Posterior cingulate gyrus (tissue), 11 donors: ENCODE measurements at places on chromosomes 7 and 10.

DNA sequence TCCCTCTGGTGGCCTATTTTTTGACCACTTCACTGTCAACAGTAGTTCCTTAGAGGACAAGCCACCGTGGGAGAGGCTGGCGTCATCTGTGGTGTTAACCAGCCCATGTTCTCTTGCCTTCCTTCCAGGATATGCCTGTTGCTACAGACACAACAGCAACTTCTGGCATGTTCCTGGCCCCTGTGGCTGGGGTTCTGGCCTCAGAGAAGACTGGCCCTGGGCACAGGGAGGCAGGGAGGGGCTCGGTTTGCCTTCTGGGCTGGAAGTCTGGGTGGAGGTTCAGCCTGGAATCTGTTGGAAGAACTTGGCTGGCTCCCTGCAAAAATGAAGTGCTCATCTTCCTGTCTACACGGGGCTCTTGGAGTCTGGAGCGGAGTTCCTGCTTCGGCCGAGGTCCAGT lies 25.7 kb downstream of the GOLGA7B start:
- no peak for DNase-seq

GRCh38 chr10:128018236-128018635 lies 108.0 kb downstream of the MKI67 start:
- DNase-seq: no peak

DNA sequence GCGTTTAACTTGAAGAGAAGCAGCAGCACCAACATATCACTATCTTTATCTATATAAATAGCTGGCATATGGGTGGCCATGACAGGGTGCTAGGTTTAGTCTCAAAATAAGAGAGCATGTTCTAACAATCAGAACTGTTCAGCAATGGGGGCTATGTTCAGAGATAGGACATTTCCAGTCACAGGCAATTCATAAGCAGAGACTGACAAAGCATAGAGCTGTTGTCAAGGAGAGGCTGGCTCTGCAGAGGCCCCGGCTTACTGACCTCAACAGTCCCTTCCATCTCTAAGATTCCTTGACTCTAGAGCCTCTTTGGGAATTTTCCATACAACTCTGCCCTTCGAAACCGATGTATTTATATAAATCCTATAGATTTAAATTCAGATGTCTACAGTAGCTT lies 17.2 kb downstream of the ANK3 start:
- no peak for DNase-seq

- DNase-seq: no peak
Measured at GRCh38 chr10:52136921-52137320, 177.2 kb upstream of the DKK1 start.

DNA sequence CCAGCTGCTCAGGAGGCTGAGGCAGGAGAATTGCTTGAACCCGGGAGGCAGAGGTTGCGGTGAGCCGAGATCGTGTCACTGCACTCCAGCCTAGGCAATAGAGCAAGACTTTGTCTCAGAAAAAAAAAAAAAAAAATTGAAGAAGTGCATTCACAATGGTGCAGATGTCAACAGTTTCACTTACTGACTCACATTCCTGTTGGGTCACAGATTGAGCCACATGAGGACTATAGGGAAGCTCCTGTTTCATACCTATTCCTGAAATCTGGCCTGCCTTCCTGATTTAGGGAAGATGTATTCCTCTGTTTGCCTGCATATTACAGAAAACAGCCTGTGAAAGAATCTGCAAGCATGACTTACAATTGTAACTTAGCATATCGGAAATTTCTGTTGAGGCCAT lies 78.2 kb downstream of the AKR1C4 start:
- no peak for DNase-seq

GRCh38 chr10:105963334-105963884 lies 1201.1 kb downstream of the SORCS1 start:
- no peak for DNase-seq

- no peak for DNase-seq
Measured at GRCh38 chr7:81549484-81550016, 220.3 kb downstream of the HGF start.

DNA sequence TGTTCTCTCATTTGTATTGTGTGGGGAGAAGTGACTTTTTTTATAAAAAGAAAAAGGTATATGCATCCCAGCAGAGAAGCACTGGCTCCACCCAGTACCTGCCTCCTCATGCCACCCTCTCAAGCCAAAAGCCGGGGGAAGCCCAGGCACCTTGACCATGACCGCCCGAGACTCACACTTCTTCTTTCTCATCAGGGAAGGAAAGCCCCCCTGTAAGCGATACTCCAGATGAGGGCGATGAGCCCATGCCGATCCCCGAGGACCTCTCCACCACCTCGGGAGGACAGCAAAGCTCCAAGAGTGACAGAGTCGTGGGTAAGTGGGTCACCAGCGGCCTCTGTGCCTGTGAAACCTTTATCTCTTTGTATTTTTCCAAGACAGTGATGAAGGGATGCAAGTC lies 22.9 kb downstream of the IKZF1 start:
- no peak for DNase-seq

- no peak for DNase-seq
Measured at GRCh38 chr10:89183571-89183970, 23.5 kb downstream of the CH25H start.

DNA sequence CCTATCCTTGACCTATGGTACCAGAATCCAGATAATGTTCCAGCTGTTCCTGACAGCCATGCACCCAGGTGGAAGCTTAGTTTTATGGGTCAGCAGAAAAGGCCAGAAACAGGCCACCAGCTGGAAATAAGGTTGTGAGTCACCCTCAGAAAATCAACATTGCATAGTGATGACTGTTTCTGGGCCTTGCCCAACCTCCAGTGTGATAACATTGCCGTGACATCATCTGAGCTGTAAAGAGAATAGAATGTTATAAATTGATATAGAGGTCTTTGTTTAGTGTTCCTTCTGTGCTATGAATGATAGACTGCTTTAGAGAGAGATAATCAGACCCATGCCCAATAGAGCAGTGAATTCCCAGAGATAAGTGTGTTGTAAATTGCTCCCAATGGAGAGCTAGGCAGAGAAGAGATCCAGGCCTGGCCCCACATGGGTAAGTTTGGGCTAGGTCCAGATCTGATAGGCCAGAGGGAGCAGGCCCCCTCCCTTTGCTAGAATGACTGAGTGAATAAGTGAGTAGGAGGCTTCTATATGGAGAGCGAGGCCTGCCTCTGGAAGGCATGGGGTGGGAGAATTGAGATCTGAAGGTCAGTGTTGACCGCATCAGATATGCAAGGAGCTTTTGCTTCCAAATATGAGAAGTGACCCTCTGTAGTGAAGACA lies 14.2 kb upstream of the HPS1 start:
- no peak for DNase-seq

GRCh38 chr7:157854066-157854891 lies 517.5 kb downstream of the DNAJB6 start:
- peak; percentile 24 for DNase-seq

GRCh38 chr10:33109788-33110469 lies 151.9 kb upstream of the ITGB1 start:
- no peak for DNase-seq

DNA sequence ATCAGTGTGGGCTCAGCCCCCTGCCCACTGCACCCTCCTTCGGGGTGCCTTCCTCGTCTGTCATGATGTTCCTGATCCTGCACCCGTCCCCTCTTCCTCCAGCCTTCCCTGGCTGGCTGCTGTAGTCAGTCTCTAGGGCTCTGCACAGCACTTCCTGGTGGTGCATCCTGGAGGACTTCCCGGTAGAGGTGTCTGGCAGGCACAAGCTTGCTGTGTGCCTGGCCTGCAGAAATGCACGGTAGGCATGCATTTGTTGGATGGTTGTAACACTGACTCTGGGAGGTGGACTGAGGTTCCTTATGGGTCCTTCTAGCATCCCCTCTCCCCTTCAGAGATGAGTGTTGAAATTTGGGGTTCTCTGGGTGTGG lies 92.8 kb downstream of the BMS1 start:
- no peak for DNase-seq

DNA sequence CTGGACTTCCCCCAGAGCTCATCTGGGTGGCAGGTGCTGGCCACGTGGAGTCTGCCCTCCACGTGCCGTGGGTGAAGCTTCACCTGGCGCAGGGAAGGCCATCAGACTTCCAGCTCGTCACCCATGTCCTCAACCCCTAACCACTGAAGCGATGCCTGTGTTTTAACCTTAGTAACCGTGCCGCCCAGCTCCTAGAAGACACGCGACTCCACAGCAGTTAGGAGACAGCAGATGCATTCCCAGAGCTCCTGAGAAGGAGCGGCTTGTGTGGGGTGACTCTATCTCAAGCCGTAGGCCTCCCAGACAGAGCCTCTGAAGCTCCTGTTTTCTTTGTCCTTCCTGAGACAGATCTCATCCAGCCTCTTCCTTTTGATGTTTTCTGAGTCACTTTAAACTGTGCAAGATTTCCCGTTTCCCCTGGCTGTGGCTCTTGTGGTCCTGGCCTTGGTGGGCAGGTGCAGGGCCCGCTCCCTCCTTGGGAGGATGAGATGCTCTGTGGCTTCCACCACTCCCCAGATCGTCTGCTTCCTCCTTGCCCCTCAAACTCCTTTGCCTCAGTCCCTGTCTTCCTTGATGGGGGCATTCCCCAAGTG lies 41.4 kb upstream of the AP5Z1 start:
- no peak for DNase-seq

DNA sequence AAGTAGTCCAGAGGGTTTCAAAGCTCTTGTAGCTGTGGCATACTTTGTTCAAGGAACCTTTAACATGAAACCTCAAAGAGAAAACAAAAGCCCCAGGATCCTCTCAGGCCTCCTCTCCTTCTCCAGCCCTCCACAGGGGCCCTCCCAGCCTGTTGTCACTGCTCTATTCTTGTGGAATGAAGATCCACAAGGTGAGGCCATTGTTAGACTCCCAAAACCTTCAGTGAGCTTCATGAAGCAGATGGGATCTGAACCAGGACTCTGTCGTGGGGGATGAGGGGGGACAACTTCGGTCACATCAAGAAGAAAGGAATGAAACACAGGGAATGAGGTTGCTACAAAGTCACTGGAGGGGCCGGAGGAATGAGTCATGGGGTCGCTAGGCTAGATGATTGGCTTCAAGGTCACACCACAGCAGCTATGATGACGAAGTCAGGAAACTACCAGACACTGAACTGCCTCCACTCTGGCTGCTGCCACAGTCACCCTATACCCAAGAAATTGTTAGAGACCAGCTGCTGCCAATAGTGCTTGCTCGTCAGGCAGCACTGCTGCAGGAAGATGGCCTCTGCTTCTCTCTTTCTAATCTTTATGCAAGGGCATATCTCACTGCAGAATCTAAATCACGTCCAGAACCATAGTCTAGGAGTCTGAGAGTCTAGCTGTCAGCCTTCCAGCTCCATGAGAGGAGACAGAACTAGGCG lies 208.8 kb downstream of the HIBADH start:
- DNase-seq: no peak

DNA sequence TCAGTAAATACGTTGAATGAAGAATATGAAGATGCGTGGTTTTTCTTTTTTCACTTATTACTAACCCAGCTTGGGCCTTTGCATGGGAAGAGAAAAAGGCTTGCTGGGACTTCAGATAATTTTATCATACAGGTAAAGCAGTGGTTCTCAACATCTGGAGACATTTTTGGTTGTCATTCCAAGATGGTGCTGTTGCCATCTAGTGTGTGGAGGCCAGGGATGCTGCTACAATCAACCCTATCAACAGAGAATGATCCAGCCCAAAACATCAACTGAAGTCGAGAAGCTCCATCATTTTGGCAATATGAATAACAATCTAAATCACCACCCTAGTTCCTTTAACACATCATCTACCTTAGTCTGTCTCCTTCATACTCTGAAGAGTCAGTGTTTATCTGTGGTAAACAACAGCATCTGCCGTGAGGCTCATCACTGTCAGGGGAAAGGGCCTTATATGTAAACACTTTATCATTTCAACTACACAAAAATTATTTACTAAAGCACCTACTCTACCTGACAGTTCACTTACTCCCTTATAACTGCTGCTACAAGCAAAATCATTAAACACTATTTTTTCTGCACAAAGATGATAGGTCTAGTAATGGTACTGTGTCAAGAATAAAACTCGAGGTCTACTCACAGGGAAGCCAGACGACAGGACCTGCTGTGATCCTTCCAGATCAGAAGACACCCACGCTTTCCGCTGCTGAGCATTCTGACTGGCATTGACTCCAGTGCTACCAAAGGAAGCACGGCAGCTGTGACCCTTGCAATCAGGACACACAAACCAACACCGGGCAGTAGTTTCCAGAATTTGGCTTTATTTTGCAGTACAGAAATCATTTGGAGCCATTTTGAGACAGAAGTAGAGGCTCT lies 48.6 kb downstream of the GDI2 start:
- DNase-seq: no peak

- DNase-seq: no peak
Measured at GRCh38 chr10:94107191-94107590, 113.5 kb downstream of the PLCE1 start.

GRCh38 chr7:108203537-108203936 lies 73.4 kb upstream of the LAMB4 start:
- DNase-seq: no peak

GRCh38 chr10:78535716-78536218 lies 502.1 kb downstream of the RPS24 start:
- DNase-seq: no peak

DNA sequence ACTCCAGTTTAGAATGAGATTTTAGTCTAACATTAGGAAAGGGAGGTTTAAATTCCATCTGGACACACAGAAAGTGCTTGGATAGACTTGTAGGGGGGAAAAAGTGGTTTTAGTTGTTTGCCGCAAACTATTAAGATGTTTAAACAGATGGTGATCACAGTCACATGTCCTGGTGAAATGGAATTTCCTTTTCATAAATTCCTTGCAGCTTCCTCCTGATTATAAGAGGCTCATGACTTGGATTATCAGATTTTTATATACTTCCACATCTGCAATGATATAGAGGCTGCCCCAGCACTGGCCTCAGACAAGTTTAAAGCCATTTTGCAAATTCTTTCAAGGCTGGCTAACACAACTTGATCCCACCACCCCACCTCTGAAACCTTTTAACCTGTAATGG lies 106.4 kb upstream of the ARMC3 start:
- DNase-seq: no peak

GRCh38 chr10:61176424-61176823 lies 232.4 kb upstream of the RHOBTB1 start:
- DNase-seq: no peak

DNA sequence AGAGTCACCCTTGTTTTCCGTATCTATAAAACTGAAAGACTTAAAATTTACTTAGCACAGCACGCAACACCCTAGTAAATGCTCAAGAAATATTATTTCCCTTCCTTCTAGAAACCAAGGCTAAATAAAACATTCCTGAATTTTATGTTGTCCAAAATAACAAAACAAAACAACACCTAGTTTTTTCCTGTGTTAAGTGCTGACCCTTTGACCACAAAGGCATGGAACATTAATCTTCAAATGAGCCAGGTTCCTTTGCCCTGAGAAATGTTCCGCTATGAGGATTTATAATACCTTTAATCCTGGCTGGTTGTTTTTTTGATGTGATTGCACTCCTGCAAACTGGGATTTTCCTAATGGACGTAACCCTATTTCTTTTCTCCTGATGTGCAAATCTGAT lies 29.0 kb upstream of the DGKI start:
- DNase-seq: no peak

DNA sequence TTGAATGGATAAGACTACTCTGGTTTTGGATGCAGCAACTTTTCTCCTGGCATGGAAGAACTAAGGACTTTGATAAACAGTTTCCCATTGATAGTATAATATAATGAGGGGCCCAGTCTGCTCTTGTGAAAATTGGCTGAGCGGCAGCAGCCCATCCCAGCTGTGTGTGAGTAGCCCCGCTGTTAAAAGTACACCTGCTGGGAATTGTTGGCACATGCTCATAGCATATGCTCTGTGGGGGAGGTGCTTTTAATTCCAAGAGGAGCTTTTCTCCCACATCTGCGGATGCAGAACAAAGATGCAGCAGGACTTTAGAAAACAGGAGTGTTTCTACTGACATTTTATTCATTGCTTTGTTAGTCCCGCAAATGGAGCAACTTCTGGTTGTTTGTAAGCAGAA lies 19.0 kb downstream of the SRI start:
- DNase-seq: no peak

GRCh38 chr7:121945480-121946236 lies 72.7 kb downstream of the PTPRZ1 start:
- no peak for DNase-seq
